ENCODE measurements at places on chromosomes 16 and 17.

GRCh38 chr17:78600181-78600721 is 23.1 kb upstream of the DNAH17 start:
- no peak for DNase-seq

DNA sequence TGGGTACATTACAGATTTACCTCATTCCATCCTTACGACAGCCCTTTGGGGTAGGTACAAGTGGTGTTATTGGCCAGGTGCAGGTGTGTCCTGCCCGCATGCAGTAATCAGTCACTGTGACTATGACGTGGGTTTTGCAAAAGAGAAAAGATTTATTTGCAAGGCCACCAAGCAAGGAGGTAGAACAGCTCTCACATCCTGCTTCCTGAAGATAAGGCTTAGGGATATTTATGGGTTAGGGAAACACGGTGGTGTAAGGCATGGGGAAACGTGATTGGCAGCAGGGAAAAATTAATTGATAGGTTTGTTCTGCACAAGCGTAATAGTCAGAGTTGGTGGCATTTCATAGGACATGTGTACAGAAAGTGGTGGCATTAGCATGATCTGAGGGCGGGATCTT is 214.8 kb downstream of the PARN start:
- no peak for DNase-seq

- DNase-seq: no peak
These were observed 117.4 kb downstream of the HIC1 start for GRCh38 chr17:2172077-2172851.

DNA sequence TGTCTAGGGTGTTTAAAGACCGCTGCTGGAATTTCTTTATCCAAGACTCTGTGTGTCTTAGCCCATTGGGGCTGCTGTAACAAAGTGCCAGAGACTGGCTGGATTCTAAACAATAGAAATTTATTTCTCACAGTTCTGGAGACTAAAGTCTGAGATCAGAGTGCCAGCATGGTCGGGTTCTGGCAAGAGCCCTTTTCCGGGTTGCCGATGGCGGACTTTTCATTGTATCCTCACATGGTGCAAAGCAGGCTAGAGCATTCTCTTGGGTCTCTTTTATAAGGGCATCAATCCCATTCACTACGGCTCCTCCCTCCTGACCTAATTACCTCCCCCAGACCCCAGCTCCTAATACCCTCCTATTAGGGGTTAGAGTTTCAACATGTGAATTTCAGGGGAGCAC is 9.5 kb downstream of the NLRC5 start:
- no peak for DNase-seq

DNA sequence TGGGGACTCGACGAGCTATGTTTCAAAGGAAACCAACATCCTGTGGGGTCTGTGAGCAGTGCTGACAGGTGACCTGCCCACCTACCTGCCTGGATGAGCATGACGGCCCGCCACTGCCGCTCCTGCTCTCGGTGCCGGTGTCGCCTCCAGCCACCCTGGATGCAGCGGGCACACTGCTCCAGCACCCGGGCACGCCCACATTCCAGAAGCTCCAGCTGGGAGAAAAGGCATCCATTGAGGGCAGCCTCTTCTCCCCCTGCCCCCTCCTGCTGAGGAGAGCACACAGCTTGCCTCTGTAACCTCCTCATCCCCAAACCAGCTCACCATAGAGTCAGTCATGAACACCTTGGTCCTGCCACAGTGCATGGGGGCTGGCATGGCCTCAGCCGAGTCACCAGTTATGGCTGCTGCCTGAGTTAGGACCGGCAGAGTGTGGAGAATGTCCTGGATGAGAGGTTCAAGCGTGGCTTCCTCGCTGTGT is 14.3 kb downstream of the ZNHIT3 start:
- DNase-seq: no peak

DNA sequence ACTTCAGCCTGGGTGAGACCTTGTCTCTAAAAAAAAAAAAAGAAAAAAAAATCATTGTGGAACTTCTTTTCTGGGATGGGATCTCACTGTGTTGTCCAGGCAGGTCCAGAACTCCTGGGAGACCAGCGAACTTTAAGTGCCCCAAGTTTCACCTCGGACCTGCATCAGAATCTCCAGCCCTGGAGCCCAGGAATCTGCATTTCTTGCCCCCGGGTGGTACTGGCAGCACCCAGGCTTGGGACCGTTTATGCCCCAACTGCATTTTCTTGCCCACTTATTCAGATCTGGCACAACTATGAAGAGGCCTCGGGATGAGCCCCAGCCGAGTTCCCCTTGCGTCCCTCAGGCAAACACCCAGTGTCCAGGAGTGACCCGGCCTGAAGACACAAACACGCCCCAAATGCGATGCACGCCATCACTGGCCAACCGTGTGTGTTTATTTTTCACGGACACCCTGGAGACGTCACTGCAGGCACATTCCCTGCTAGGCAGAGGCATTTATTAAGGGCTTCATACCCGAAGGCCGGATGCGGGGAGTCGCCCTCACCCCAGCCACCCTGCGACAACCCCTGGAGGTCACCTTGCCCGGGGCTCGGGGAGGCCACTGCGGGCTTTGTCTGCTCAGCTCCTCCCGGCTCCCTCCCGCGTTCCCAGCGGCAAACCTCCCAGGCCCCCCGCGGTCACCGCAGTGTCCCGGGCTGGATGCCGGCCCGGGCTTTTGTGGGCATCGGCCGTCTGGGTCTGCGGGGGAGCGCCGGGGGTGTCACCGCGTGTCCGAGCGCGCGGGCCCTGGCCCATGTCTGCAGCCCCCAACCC is 684 bp upstream of the SPIRE2 start:
- no peak for DNase-seq

- no peak for DNase-seq
These were observed 2.7 kb downstream of the TRPV2 start for GRCh38 chr17:16417896-16418684.

- DNase-seq: no peak
These were observed 2.4 kb downstream of the CCL13 start for GRCh38 chr17:34358631-34359030.

GRCh38 chr17:56098746-56099145 is 54.5 kb upstream of the ANKFN1 start:
- no peak for DNase-seq

DNA sequence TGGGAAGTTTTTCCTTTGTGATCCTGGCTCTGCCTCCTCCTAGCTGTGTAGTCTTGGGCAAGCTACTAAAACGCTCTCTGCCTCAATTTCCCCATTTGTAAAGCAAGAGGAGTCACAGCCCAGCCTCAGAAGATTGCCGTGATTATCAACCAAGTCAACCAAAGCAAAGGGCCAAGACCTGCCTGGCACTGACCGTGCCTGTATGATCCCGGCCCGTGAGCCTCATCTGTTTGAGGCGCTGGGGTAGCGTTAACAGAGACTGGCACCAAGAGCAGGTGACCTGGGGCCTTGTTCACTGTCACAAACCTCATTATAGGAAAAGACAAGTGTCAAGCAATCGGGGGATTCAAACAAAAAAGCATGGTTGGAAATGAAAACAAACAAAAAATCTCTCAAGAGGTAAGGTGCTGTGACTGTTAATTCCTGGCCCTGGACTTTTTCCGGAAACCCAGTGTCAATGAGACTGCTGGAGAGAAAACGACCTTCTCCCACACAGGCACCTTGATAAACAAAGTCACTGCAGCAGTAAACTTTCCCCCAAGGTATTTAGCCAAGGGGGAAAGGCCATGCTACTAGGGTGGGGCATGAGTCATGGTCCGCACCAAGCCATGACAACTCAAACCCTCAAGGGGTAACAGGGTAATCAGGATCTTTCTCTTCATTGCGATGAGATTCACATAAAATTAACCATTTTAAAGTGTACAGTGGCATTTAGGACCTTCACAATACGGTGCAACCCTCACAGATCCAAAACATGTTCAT is 5.4 kb downstream of the MEAK7 start:
- DNase-seq: no peak

DNA sequence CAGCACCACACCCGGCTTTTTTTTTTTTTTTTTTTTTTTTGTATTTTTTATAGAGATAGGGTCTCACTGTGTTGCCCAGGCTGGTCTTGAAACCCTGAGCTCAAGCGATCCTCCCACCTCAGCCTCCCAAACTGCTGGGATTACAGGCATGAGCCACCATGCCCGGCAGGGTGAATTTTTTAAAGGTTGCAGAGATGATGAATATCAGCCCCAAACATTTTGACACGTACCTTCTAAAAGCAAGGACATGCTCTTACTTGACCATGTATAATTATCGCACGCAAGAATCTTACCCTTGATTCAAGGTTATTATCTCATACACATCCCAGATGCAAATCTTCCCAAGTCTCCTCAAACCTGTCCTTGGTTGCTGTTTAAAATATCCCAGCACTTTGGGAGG is 4.3 kb upstream of the FOXC2 start:
- DNase-seq: no peak

- no peak for DNase-seq
These were observed 8.3 kb downstream of the FLII start for GRCh38 chr17:18250259-18250658.

GRCh38 chr17:47811709-47812108 is 9.9 kb downstream of the OSBPL7 start:
- DNase-seq: no peak

- no peak for DNase-seq
These were observed 30.6 kb downstream of the METRNL start for GRCh38 chr17:83109793-83110645.

- DNase-seq: no peak
These were observed 225.3 kb downstream of the WWOX start for GRCh38 chr16:78324649-78325285.
